A549 treated with RU486 at 1 μM for 4 hours (cell line): ENCODE measurements at places on chromosomes 5 and 9. TPM values are rescaled to one million over a fixed set of nuclear protein-coding genes. Genes with fewer than 3 reads are reported as not detected.

The FOXD4L3 gene
- total RNA-seq: 0.07 to 0.29 TPM (median 0.09 TPM) in 5 replicates

The SURF4 gene
- 177 to 208 TPM (median 200 TPM) in 5 replicates for total RNA-seq

The PCDHB11 gene
- 0.06 to 0.14 TPM (median 0.07 TPM) in 4 of 5 replicates, not detected in the other for total RNA-seq

The PAEP gene
- total RNA-seq: 0.25 to 0.66 TPM (median 0.30 TPM) in 3 of 5 replicates, not detected in the others

The PTPN3 gene
- 13.6 to 20.8 TPM (median 15.0 TPM) in 5 replicates for total RNA-seq

The CORO2A gene
- total RNA-seq: 0.35 to 0.69 TPM (median 0.53 TPM) in 5 replicates

The CYLC2 gene
- not detected in 5 replicates for total RNA-seq

The FOXD4L5 gene
- 0.05 to 0.10 TPM in 2 of 5 replicates, not detected in the others for total RNA-seq

The RAB3C gene
- not detected in 5 replicates for total RNA-seq

The PRRX2 gene
- total RNA-seq: 3.1 to 8.8 TPM (median 7.9 TPM) in 5 replicates

The C9orf153 gene
- total RNA-seq: 0.23 to 0.43 TPM in 2 of 5 replicates, not detected in the others

The WDR36 gene
- 9.5 to 16.6 TPM (median 16.3 TPM) in 5 replicates for total RNA-seq

The FOXD4 gene
- 0.31 to 0.56 TPM (median 0.38 TPM) in 5 replicates for total RNA-seq

The PCDHGA7 gene
- 0.67 to 1.1 TPM (median 0.88 TPM) in 5 replicates for total RNA-seq

The OR1Q1 gene
- total RNA-seq: not detected in 5 replicates

The CDC20B gene
- total RNA-seq: 0.05 to 0.11 TPM (median 0.09 TPM) in 3 of 5 replicates, not detected in the others

The TMEM174 gene
- not detected in 5 replicates for total RNA-seq

The TRMT10B gene
- total RNA-seq: 4.8 to 6.3 TPM (median 5.6 TPM) in 5 replicates

The ANKRD34B gene
- 0.02 to 0.06 TPM (median 0.05 TPM) in 3 of 5 replicates, not detected in the others for total RNA-seq

The ZDHHC11B gene
- 1.1 to 1.7 TPM (median 1.3 TPM) in 5 replicates for total RNA-seq

The PLAC8L1 gene
- 0.29 TPM in 1 of 5 replicates, not detected in the others for total RNA-seq

The AHRR gene
- 2.5 to 3.8 TPM (median 2.8 TPM) in 5 replicates for total RNA-seq

The SUSD1 gene
- 12.3 to 14.6 TPM (median 13.7 TPM) in 5 replicates for total RNA-seq

The STXBP1 gene
- 14.6 to 18.4 TPM (median 16.5 TPM) in 5 replicates for total RNA-seq

The STKLD1 gene
- total RNA-seq: 0.08 to 1.4 TPM (median 0.67 TPM) in 5 replicates

The FYB1 gene
- 8.0 to 19.0 TPM (median 13.3 TPM) in 5 replicates for total RNA-seq

The HMCN2 gene
- 0.04 to 0.06 TPM (median 0.05 TPM) in 4 of 5 replicates, not detected in the other for total RNA-seq

The MEGF9 gene
- total RNA-seq: 14.0 to 29.7 TPM (median 26.6 TPM) in 5 replicates

The GADD45G gene
- 0.15 to 0.50 TPM (median 0.25 TPM) in 5 replicates for total RNA-seq

The VAV2 gene
- 33.3 to 44.1 TPM (median 39.3 TPM) in 5 replicates for total RNA-seq

The GGTA1 gene
- total RNA-seq: 0.06 TPM in 1 of 5 replicates, not detected in the others

The FIBCD1 gene
- 7.6 to 16.0 TPM (median 11.0 TPM) in 5 replicates for total RNA-seq

The LCN2 gene
- 2.1 to 6.6 TPM (median 3.2 TPM) in 5 replicates for total RNA-seq

The GAPT gene
- total RNA-seq: not detected in 5 replicates

The ADAM19 gene
- 13.9 to 19.9 TPM (median 17.9 TPM) in 5 replicates for total RNA-seq

The S100Z gene
- total RNA-seq: not detected in 5 replicates

The PCDHGB6 gene
- 0.06 to 0.15 TPM (median 0.09 TPM) in 5 replicates for total RNA-seq

The SPATA31E1 gene
- not detected in 5 replicates for total RNA-seq

The SLC36A2 gene
- total RNA-seq: not detected in 5 replicates

The CATSPER3 gene
- total RNA-seq: 0.19 to 0.67 TPM (median 0.46 TPM) in 5 replicates

The ZNF879 gene
- total RNA-seq: 0.43 to 1.1 TPM (median 0.60 TPM) in 5 replicates

The GFRA3 gene
- total RNA-seq: 0.09 to 0.12 TPM (median 0.12 TPM) in 3 of 5 replicates, not detected in the others

The SETX gene
- 17.5 to 22.6 TPM (median 21.5 TPM) in 5 replicates for total RNA-seq

The ADGRV1 gene
- 0.42 to 1.1 TPM (median 0.82 TPM) in 5 replicates for total RNA-seq

The KLF9 gene
- 0.32 to 0.75 TPM (median 0.71 TPM) in 5 replicates for total RNA-seq

The LVRN gene
- 0.07 to 0.27 TPM (median 0.09 TPM) in 3 of 5 replicates, not detected in the others for total RNA-seq

The NRARP gene
- total RNA-seq: 3.9 to 9.5 TPM (median 7.7 TPM) in 5 replicates

The ENTPD2 gene
- total RNA-seq: 0.31 to 1.1 TPM (median 0.91 TPM) in 5 replicates

The ORM2 gene
- total RNA-seq: not detected in 5 replicates

The SLC25A2 gene
- total RNA-seq: not detected in 5 replicates
